ENCODE measurements at places on chromosomes 3 and 15.

- no peak for DNase-seq
These were observed 41.9 kb downstream of the ATP8B4 start for GRCh38 chr15:50077176-50077575.

DNA sequence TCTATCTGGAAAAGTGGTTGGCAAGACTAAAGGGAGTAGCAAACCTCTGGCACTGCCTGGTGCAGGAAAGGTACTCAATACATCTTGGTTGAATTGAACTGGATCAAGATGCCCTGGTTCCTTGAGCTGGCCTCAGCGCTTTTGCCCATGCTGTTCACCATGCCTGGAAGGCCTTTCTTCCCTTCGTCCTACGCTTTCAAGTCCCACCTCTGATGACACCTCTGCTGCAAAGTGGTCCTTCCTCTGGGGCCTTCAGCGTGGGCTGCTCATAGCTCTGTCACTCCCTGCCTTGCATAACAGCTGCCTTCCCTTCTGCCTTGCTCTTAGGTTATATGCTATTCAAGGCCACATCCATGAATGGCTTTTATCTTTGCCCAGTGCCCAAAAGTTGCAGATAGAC lies 23.0 kb downstream of the ITGA11 start:
- DNase-seq, result no peak

DNA sequence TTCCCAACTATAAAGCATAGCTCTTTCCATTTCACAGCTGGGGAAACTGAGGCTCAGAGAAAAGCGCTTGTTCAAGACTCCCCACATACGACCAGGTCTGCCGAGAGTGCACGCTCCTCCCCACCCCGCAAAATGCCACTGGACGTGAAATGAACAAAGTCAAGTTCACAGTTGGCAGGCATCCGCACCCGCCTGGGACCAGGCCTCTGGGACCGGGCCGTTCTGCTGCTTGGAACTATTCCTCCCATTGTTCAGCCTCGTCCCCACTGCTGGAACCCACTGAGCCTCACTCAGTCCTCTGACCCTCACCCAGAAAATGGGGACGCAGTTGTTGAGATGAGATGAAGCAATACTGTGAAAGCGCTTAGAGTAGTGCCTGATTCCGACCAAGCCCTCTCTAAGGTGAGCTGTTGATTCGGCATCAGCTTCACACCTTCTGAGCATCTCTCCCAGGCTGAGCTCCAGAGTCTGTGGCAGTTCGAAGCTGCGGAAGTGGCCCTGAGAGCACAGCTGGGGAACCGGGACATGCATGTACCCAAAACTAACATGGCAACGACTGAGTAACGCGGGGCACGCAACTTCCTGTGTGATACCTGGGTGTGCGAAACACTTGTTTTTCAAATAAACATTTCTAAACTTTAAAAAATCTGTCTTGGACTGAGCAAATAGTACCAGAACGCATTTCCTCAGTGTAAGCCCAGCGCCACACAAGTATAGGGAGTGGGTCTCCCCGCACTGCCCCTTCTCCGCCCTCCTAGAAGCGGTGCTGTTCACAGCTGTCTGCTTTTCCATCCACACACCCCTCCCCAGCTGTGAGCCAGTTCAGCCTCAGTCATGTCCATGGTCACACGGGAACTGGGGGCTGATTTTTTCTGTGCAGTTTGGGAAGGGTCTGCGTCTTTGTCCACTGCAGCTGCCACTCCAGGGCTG lies 93.4 kb downstream of the CHSY1 start:
- DNase-seq, result no peak

GRCh38 chr3:46924921-46925584 lies 47.5 kb downstream of the PTH1R start:
- no peak for DNase-seq

GRCh38 chr15:38253351-38253781 lies 730 bp downstream of the SPRED1 start:
- no peak for DNase-seq

- no peak for DNase-seq
These were observed 13.4 kb downstream of the TMEM207 start for GRCh38 chr3:190436331-190436730.

DNA sequence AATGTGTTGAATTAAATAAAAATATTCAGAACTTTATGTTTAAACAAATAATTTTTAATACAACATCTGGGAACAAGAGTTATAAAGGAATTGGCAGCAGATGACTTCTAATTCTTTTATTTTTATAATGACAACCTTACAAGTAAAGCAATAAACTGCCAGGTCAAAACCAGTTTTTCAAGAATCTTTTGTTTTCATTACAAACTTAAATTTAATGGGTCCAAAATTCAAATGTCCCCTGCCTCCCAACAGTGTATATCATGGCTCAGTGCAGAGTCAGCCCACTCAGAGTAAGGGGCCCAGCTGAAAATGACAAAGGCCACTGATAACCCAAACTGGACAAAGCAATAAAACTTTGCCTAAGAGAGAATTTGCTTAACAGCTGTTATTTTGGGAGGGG lies 81.5 kb downstream of the STRIT1 start:
- DNase-seq, result no peak

GRCh38 chr3:187264021-187264420 lies 27.5 kb downstream of the MASP1 start:
- no peak for DNase-seq

GRCh38 chr3:47017504-47018268 lies 38.2 kb downstream of the NBEAL2 start:
- DNase-seq, result no peak

GRCh38 chr3:57694146-57694545 lies 1.3 kb upstream of the DENND6A start:
- DNase-seq, result no peak

GRCh38 chr3:10334459-10334858 lies 13.5 kb upstream of the SEC13 start:
- no peak for DNase-seq

GRCh38 chr3:164577667-164578210 lies 500.6 kb downstream of the SI start:
- DNase-seq, result no peak

- no peak for DNase-seq
These were observed 29.2 kb downstream of the PLXNA1 start for GRCh38 chr3:127012091-127012490.

GRCh38 chr15:75204340-75205063 lies 2.8 kb downstream of the C15orf39 start:
- peak; percentile 77 for DNase-seq

GRCh38 chr3:108342837-108343486 lies 46.6 kb downstream of the HHLA2 start:
- no peak for DNase-seq

GRCh38 chr15:95829062-95829461 lies 501.4 kb upstream of the NR2F2 start:
- DNase-seq, result no peak
